NCI-H2081 (cell line): ENCODE measurements at places on chromosomes 1 and 21.
A peak's percentile ranks its signal among the peaks of the same experiment; 100 is the strongest.

DNA sequence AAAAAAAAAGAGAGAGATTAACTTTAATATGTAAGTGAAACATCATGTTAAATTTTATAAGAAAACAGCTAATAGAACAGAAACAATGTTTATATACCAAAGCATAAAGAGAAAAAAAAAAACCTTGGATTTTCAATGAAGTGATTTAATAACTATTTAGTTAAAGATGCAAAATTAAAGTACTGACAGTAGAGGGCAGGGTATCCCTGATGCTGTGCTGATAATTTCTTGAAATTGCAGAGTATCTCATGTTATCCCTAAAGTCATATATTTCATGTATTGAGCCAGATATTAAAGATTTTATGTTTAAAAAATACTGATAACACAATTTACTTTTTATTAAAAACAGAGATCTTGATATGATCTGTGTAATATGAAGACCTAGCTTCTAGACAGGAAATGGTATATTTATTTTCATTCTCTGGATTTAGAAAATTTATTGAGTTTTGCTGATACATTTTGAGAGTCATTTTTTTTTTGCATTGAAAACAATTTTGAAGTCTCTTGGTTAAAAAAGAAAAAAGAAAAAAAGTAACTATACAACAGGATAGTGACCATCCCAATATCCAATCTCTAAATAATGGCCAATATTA lies 273.2 kb downstream of the USP25 start:
- DNase-seq: peak; percentile 0

GRCh38 chr1:84298328-84298683 lies 3.2 kb upstream of the SAMD13 start:
- DNase-seq: peak; percentile 32

- DNase-seq: no peak
Measured at GRCh38 chr1:8941906-8942305, 3.8 kb upstream of the CA6 start.

DNA sequence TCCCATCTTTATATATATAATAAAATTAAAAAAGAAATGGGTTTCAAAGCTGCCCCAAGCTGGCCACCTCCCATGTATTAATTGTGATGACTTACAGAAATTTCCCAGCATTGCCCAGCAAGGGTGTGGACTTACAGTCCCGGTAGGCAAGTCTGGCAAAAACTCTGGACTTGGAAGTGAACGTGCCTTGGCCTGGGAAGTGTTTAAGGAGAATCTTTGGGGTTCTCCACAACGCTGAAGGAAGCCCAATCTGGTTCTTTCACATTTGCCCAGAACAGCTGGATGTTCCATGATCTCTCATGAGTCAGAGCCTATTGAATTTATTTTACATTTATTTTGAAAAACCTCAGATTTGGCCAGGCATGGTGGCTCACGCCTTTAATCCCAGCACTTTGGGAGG lies 98.4 kb upstream of the SLC45A1 start:
- no peak for DNase-seq

DNA sequence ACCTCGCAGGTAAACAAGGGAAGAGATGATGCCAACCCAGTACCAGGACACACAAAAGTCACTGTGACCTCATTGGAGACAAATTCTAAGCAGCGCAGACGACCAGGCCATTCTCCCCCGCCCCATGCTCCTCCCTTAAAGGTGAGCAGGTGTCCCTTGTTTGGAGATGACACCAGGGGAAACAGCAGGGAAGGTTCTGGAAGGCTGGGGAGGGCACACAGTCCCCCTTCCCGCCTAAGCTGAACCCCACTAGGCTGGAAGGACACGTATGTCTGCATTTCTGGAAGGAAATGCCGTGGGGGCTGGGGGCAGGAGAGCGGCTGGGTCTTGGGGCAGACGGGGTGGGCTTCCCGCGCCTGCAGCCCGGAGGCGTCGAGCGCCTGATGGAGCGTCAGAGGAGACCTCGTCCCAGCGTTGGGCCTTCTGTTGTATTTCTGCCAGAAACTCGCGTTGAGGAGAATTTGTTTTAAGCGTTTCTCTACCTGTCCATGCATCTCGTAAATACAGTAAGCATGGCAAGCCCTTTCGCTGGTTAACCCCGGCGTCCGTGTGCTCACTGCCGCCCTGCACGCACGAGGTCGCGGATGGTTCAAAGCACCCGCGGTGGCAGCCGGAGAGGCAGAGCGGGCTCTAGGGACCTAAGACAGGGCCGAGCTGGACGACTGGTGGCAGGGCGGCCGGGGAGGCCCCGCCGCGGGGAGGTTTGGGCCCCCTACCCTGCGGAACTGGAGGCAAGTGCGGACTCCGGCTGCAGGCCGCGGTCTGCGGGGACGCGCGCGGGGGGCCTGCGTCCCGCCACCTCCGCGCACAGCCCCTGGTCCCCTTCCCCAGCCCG lies 1.2 kb upstream of the LHX4 start:
- peak; percentile 43 for DNase-seq

GRCh38 chr21:25964926-25965325 lies 205.6 kb downstream of the APP start:
- no peak for DNase-seq

DNA sequence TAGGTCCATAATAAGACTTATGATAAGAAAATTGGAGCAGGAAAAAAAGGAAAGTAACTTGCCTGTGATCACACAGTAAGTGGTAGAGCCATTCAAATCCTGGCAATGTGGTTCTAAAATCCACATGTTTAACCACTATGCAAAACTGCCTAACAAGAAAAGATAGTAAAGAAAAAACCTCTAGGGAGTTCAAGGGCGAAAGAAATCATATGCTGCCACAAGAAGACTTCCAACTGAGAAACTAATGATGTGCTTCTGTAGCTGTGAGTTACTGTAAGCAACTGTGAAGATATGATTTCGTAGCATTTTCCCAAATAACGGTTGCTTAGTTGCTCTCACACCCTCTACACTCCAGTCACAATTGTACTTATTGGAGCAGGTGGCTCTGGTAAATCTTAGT lies 20.9 kb upstream of the LYPLAL1 start:
- no peak for DNase-seq

DNA sequence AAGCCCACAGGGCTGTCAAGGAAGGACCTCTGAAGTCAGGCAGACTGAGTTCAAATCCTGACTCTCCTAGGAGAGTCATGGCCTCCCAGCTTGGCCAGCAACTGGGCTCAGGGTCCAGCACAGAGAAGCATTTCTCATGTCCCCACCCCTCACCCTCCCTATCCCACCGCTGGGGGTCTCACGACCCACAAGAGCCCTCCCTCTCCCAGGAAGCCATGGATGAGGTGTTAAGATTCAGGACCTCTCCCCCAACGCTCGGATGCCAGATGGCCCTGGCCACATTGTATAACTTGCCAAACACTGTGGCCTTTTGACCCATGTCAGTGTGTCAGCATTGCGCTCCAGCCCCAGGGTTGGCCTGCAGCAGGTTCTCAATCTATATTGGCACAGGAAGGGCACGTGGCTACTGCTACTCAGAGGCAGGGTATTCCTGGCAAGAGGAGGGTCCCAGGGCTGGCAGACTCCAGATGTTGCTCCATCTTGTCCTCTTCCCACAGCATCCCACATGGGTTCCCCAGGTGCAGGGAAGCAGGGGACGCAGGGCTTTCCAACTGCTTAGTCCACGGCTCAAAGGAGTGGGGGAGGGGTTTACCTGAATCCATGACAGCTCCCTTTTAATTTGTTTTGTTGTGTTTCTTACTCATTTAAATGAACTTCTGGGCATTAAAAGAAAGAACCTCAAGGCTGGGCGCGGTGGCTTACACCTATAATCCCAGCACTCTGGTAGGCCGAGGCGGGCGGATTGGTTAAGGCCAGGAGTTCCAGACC lies 10.5 kb downstream of the SLC2A1 start:
- no peak for DNase-seq

DNA sequence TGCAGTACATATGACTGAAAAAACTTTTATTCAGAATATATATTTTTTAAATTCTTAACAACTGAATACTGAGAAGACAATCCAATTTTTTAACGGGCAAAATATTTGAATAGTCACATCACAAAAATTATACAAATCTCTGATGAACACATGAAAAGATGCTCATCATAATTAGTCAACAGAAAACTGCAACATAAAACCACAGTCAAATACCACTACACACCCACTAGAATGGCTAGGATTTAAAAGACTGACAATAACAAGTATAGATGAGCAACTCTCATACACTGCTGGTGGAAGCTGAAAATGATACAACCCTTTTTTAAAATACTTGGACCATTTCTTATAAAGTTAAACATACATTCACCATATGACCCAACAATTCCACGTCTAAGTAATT lies 87.7 kb upstream of the TNFSF4 start:
- DNase-seq: no peak

DNA sequence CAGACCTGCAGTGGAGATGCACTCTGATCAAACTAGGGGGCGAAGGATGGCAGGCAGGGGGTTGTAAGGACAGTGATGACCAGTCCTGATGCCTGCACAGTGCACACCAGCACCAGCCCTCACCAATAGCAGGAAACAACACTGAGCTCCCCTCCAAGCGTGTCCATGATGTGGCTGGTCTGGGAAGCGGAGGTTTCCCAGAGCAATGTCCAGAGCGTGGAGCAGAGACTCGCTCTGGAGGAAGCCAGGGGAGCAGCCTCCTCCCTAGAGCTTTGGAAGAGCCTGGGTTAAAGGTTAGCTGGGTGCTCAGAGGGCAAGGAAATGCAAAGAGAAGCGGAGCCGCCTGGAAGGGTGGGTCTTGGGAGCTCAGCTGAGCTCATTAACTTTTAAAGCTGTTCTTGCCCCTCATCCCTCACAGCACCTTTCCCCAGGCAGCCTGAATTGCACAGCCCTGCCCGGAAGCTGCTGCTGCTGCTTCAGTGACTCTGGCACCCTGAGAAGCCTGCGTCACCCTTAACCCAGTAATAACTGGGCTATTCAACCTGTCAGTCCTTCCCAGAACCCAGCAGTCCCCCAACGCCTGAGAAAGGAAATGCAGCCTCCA lies 162.2 kb upstream of the RAB4A start:
- DNase-seq: no peak

- DNase-seq: no peak
Measured at GRCh38 chr1:25702101-25702775, 85.6 kb downstream of the MAN1C1 start.
